ENCODE measurements at places on chromosomes 2 and 18. TPM values are rescaled to one million over a fixed set of nuclear protein-coding genes. Genes with fewer than 3 reads are reported as not detected.

DNA sequence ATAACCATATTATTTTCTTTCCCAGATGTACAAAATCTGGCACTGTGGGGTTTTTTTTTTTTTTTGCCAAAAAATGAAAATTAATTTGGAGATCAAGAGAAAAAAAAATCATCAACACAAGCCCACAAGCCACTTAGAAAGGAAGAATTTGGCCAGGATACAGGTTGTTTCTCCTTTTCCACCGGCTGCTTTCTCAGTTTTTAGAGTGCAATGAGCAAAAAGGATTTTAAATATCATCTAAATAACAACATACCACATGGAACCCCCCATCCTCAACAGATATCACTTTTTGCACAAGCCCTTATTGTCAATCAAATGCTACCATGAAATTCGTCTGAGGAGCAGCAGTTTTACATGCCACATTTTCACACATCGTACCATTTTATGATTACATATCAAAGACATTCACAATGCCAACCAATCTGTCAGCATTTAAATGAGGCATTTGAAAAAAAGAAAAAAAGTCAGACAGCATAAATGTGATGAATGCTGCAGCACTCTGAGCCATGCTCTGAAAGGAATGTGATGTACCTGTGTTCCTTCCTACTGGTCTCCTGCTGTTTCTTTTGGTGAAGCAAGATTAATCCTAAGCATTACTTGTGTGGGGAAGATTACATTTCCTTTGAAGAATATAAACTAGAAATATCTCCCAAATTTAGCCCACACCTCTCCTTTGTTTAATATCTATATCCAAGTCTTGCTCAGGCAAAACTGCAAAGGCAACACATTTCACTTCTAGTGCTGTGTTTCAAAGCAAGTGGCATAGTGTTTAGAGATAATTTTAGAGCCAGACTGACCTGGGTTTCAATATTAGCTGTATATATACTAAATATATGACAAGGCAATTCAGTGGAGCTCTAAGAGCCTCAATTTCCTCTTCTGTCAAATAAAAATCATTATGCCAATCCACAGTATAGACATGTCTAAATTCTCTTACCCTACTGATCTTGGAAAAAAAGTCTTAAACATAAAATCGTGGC lies 391.3 kb downstream of the CMPK2 start:
- H3K4me3 ChIP-seq = no peak overlapping the region
- H3K4me1 ChIP-seq = no peaks in the 10 kb centered on the region
- H3K27me3 ChIP-seq = no peaks in the 10 kb centered on the region
- H3K36me3 ChIP-seq = no peaks in the 10 kb centered on the region

GRCh38 chr2:217551252-217551899 lies 451.4 kb downstream of the TNS1 start:
- no peak overlapping the region for H3K27ac ChIP-seq
- no peak overlapping the region for H3K4me3 ChIP-seq
- H3K36me3 ChIP-seq = no peaks in the 10 kb centered on the region
- H3K27me3 ChIP-seq = no peaks in the 10 kb centered on the region
- no peak for DNase-seq
- H3K4me1 ChIP-seq = no peaks in the 10 kb centered on the region

DUSP11 gene
- total RNA-seq = 49.9 TPM

LIMS3 gene
- total RNA-seq = 1.6 TPM

- no peak overlapping the region for H3K4me3 ChIP-seq
- no peak overlapping the region for H3K27ac ChIP-seq
- H3K36me3 ChIP-seq = no peaks in the 10 kb centered on the region
- no peaks in the 10 kb centered on the region for H3K27me3 ChIP-seq
- DNase-seq = no peak
Observed at GRCh38 chr2:231228223-231228622, 29.8 kb downstream of the ARMC9 start.

DES gene
- total RNA-seq = 29.5 TPM

GRCh38 chr2:12870692-12871091 lies 154.0 kb downstream of the TRIB2 start:
- DNase-seq = no peak
- no peak overlapping the region for H3K27ac ChIP-seq
- no peaks in the 10 kb centered on the region for H3K4me1 ChIP-seq
- no peaks in the 10 kb centered on the region for H3K36me3 ChIP-seq
- no peak overlapping the region for H3K4me3 ChIP-seq

MCEE gene
- total RNA-seq = 33.8 TPM

CNDP2 gene
- 81.0 TPM for total RNA-seq

GRCh38 chr2:226902041-226902966 lies 66.5 kb downstream of the RHBDD1 start:
- H3K27ac ChIP-seq = no peak overlapping the region
- H3K36me3 ChIP-seq = no peaks in the 10 kb centered on the region
- H3K27me3 ChIP-seq = no peaks in the 10 kb centered on the region
- H3K4me3 ChIP-seq = no peak overlapping the region

DNA sequence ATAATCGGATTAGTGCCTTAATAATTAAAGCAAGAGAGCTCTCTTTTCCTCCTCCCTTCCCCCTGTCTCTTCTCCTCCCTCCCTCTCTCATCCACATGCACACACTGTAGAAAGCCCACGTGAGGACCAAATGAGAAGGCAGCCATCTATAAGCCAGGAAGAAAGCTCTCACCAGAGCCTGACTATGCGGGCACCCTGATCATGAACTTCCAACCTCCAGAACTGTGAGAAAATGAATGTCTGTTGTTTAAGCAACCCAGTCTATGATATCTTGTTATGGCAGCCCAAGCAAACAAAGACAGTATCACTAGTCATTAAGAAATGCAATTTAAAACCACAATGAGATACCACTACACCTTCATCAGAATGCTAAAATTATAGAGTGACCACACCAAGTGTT lies 220.3 kb downstream of the EN1 start:
- no peak overlapping the region for H3K4me3 ChIP-seq
- H3K27ac ChIP-seq = no peak overlapping the region
- no peaks in the 10 kb centered on the region for H3K27me3 ChIP-seq
- no peaks in the 10 kb centered on the region for H3K4me1 ChIP-seq
- H3K36me3 ChIP-seq = no peaks in the 10 kb centered on the region

DNA sequence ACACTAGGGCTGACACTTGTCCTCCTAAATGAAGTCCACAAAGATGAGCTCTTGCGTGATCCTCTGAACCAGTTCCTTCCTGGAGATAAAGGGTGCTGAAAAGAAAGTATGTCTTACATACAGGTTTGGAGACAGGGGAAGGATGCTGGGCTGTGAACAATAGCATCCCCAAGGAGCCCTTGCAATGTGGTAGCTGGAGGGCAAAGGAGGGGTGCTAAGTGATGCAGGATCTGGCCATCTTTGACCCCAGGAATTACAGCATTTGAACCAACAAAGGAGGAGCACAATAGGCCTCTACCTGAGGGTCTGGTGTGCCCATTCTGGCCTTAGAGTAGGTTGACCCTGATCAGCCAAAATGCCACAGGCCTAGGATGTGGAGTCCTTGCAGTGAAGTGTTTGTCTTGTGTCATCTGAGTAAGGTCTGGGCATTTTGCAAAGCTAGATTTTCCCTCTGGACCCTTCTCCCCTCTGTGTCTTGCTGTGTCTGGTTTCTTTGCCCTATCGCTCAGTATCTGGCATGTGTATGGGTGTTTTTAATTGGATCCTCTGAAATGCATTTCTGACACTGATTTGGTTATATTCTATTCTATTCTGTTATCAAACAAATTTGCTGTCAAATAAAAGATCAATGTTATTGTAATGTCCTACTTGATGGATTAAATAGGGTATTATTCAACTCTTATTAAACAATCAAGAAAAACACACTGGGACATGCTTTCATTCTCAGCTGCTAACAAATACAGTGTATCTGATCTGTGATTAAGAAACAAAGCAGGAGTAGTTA lies 364.8 kb upstream of the MEIS1 start:
- no peaks in the 10 kb centered on the region for H3K36me3 ChIP-seq
- H3K27me3 ChIP-seq = no peaks in the 10 kb centered on the region
- DNase-seq = no peak

GRCh38 chr18:8522756-8523155 lies 86.5 kb upstream of the RAB12 start:
- no peaks in the 10 kb centered on the region for H3K27me3 ChIP-seq
- H3K4me1 ChIP-seq = no peaks in the 10 kb centered on the region
- H3K36me3 ChIP-seq = no peaks in the 10 kb centered on the region
- H3K4me3 ChIP-seq = no peak overlapping the region
- no peak for DNase-seq

All from breast epithelium (tissue), 4 donors.